ENCODE measurements at places on chromosomes 5 and 9. TPM values are rescaled to one million over a fixed set of nuclear protein-coding genes. Genes with fewer than 3 reads are reported as not detected.

DNA sequence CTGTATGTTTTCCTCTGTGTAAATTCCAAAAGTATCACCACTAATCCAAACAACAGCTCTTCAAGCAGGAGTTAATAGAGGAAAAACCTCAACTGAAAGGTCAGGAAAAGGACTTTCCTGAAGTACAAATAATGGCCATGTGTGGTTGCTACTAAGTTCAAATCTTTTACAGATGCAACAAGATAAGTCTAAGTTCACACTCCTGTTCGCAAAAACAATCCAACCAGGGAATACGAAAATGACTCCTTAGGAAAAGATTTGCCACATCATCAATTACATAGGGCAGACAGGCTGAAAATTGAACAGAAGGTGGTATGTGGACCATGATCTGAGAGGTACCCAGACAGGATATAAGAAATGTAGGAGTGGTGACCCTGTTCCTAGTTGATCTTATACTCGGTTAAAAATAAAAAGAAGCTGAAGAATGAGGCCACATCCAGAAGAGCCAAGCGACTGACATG lies 210.2 kb downstream of the TSSK1B start:
- DNase-seq, result no peak

- no peak for DNase-seq
These were observed 75.3 kb downstream of the NMUR2 start for GRCh38 chr5:152329761-152330283.

GRCh38 chr5:100537946-100538345 lies 2.8 kb downstream of the FAM174A start:
- no peak for DNase-seq

- no peak for DNase-seq
These were observed 29.5 kb upstream of the LHFPL2 start for GRCh38 chr5:78677777-78678668.

GRCh38 chr5:143274952-143275351 lies 128.5 kb downstream of the NR3C1 start:
- DNase-seq, result no peak

DNA sequence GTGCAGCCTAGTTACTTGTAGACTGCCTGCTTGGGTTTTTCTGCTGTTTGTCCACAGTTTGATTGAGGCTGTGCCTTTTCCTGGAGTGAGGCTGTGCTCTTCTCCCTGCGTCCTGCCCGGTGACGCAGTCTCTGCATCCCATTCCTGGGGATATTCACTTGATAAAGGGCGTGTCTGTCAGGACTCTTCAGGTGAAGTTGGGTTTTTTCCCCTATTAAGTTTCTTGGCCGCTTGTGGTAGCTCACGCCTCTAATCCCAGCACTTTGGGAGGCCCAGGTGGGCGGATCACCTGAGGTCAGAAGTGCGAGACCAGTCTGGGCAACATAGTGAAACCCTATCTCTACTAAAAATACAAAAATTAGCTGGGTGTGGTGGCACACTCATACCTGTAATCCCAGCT lies 50.0 kb upstream of the SUSD3 start:
- no peak for DNase-seq

- DNase-seq, result no peak
These were observed 169.8 kb upstream of the STK32A start for GRCh38 chr5:147065071-147065470.

DNA sequence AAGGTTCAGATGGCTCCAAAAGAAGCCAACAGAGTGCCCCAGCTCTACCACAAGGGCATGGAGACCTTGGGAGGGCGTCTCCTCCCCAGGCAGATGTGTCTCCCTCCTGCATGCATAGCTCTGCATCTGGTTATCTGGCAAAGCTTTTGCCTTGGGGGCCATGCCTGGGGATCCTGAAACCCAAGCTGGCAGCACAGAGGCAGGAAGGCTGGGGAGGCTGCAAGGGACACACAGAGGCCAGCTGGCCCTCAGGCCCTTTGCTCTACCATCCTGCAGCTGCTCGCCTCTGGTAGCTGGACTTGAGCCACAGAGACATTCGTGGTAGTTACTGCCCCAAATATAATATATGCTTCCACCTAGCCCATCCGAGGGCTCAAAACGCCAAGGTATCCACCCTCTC lies 3.9 kb downstream of the SEPTIN8 start:
- no peak for DNase-seq

DNA sequence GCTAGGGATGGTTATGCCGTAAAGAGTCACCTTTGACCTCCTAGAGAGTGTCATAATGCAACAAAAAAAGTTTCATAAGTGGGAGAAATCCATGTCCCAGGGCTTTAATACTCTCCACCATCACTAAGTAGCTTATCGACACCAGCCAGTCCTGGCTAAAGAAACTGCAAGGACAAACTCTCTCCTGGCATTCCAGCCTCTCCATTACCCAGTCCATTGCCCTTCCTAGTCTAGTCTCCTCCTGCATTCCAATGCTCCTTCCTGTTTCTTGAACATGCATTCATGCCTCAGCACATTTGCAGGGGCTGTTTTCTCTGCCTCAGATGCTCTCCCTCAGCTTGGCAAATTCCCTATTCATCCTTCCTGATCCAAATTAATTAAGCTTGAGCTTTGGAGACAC lies 364.1 kb downstream of the BRINP1 start:
- no peak for DNase-seq

- no peak for DNase-seq
These were observed 798 bp downstream of the MEGF9 start for GRCh38 chr9:120713257-120714087.

DNA sequence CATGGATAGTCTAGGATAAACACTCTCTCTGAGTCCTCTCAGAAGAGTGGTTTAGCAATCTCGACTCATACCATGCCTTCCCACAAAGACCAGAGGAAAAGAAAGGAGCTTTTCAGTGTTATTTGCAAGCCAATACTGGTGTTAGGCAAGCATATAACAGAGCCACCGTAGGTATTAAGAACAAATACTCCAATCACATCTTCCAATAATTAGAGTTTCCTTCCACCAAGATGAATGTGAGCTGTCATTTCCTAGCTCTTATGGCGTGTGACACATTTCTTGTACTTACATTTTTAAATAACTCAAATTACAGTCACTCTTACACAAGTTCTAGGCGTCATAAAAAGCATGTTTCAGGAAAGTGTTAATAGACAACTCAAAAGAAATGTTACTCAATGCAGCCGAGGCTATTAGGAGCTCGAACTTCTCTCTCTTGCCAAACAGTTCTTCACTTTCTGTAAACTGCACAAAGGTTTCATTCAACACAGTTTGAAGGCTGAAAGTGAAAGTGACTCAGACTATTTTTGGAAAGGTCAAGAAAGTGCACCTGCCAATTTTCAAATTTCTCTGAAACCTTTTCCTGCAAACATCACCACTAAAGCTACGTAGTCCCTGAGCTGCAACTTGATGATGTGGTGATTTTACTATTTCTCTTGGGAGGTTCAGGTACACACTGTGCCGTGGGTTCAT lies 153.8 kb downstream of the AUH start:
- no peak for DNase-seq

GRCh38 chr5:2399804-2400203 lies 351.7 kb downstream of the IRX2 start:
- no peak for DNase-seq

GRCh38 chr5:16160706-16161105 lies 18.9 kb downstream of the MARCHF11 start:
- DNase-seq, result peak; percentile 57

DNA sequence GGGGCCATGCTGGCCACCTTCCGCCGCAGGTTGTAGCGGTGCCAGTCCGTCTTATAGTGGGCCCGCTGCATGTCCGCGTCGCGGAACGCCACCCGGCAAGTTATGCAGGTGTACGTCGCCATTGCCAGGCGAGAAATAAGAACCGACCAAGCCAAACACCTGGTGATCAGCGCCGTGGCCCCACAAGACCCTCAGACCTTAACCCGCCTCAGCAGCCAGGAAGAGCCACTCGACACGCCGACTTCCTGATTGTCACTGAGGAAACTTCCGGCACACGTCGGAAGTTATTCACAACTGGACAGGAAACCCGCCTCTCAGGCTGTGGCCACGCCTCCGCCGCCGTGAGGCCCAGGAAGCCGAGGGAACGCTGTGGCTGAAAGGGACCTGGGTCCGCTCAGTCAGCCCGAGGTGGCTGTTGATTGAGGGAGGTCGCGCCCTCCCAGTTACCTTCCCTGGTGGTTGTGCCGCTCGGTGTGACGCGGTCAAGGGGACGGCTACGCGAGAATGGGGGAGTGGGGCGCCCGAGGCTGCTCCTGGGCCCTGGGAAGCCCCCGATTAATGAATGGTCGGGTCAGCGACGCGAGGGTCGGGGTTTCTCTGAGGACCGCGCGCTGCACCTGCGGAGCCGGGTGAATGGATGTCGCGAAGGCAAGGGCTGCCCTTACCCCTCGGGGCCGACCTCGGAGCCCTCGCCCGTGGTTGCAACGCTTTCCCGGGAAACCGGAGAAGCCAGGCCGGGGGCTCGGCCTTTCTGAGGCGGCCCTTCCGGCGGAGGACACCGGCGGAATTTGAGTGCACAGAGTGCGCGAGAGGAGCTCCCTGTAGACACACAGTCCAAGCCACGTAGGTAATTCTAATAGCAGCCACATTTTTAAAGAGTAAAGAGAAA lies at the start of gene ZNF622:
Gene ZNF622 (minus strand): TSS at position 257 of the 889 bp plus-strand sequence. CDS start 135 bp downstream, at position 122.
- DNase-seq, result peak; percentile 87

DNA sequence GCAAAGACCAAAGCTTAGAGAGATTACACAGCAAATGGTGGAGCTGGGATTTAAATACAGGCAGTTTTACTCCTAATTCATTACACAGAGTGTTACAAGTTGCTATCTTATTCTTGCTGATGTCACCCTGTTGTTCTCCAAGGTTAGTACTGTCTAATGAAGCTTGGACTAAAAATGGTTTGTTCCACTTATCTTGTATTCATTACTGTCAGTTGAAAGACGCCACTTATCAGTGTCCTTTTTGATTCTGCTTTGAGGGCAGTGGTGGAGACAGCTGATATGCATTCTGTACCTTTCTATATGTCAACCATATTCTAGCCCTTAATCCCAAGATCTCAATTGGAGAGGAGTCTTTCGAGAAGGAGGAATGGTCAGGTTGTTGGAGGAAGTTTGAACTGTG lies 14.0 kb upstream of the DENND4C start:
- DNase-seq, result no peak

DNA sequence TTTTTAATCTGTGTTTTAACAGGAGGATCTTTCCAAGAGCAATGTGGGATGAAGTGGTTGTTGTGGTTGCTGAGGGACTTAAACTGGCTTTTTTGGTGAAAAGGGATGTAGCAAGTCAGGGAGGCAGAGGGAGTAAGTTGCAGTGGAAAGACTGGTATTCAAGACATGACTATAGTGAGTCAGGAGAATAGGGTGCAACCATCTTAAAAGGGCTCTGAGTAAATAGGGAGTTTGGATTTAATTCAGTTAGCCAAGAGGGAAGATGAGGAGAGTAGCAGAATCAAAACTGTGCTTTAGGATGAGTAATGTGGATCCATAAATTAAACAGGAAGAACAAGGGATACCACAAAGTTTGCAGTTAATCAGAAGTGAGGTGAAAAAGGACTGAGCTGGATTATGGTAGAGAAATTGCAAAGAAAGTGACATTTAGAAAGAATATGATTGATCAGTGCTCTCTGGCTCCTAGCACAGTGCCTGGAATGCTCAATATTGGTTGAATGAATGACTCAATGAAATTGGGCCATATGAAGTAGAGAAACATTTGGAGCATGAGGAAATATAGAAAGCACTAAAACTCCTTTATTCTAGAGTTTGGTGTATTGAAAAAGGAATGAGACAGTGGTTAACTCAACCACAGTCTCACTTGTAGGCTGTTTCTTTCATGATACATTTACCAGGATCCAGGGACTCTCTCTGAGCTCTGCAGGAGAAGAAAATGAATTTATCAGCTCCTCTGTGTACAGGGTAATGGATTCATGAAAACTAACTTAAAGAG lies 5.1 kb downstream of the POLR3G start:
- DNase-seq, result no peak

DNA sequence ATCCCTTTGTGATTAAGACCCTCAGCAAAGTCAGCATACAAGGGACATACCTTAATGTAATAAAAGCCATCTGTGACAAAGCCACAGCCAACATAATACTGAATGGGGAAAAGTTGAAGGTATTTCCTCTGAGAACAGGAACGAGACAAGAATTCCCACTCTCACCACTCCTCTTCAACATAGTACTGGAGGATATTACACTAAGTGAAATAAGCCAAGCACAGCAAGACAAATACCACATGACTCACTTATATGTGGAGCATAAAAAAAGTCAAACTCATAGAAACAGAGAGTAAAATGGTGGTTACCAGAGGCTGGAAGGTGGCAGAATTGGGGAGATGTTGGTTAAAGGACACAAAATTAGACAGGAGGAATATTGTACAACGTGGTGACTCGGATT lies 118.1 kb upstream of the NFIL3 start:
- DNase-seq, result no peak

GRCh38 chr9:132135456-132135855 lies 26.4 kb upstream of the NTNG2 start:
- no peak for DNase-seq

DNA sequence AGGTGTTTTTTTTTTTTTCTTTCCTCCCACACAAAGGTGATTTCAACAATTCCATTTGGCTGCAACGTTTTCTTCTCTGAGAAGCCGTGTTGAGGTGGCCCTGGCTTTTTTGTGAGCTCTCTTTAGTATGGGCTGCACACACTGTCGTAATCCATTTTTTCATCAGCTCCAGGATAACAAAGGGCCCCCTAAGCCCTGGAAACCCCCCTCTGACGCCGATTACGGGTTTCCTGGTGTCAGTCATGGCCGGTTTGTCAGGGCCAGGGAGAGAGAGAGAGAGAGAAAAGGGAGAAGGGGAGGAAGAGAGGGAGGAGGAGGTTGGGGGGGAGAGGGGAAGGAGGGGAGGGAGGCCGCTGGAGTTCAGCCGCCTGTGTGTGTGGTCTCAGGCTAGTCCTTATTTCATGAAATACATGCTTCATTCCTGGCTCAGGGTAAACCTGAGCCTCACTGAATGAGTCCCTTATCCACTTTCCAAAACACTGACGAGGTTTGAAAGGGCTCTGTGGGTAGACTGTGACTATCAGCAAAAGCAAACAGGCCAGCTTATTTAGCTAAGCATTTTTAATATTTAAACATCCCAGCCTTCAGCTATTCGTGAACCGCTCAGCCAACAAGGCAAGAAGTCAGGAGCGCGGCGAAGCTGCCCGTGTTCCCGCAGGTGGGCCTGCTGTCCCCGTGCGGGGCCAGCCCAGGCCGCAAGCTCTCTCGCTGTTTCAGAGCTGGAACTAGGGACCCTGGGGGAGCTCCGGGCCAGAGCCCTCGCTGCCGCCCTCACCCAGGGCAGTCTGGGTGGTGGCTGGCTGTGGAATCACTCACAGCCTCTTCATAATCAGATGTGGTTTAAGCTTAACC lies 172.8 kb downstream of the ERCC6L2 start:
- DNase-seq, result peak; percentile 76

GRCh38 chr5:166329149-166329800 lies 1962.2 kb upstream of the WWC1 start:
- no peak for DNase-seq

Gene DMRT3
- polyA plus RNA-seq, result 1.5 TPM

Gene NR2F1-AS1
- polyA plus RNA-seq, result 54.4 TPM

Gene PRELID2
- polyA plus RNA-seq, result 10.8 TPM

Gene GFI1B
- polyA plus RNA-seq, result 0.67 TPM

Gene SH3GL2
- 5.3 TPM for polyA plus RNA-seq

Gene SHOC1
- 0.65 TPM for polyA plus RNA-seq

Gene ATOSB
- polyA plus RNA-seq, result 14.1 TPM
